Breast epithelium (tissue), 4 donors: ENCODE measurements at places on chromosomes 1 and 21. TPM values are rescaled to one million over a fixed set of nuclear protein-coding genes. Genes with fewer than 3 reads are reported as not detected.

The CR1L gene
- total RNA-seq: not detected

GRCh38 chr21:41167348-41168342, at the start of gene BACE2:
Gene BACE2, plus strand, starts transcription at chr21:41168160. Its CDS starts 104 bp downstream, at chr21:41168264.
- DNase-seq: peak; percentile 77

GRCh38 chr1:36585569-36586548, 103.1 kb upstream of the CSF3R start:
- no peak for DNase-seq

DNA sequence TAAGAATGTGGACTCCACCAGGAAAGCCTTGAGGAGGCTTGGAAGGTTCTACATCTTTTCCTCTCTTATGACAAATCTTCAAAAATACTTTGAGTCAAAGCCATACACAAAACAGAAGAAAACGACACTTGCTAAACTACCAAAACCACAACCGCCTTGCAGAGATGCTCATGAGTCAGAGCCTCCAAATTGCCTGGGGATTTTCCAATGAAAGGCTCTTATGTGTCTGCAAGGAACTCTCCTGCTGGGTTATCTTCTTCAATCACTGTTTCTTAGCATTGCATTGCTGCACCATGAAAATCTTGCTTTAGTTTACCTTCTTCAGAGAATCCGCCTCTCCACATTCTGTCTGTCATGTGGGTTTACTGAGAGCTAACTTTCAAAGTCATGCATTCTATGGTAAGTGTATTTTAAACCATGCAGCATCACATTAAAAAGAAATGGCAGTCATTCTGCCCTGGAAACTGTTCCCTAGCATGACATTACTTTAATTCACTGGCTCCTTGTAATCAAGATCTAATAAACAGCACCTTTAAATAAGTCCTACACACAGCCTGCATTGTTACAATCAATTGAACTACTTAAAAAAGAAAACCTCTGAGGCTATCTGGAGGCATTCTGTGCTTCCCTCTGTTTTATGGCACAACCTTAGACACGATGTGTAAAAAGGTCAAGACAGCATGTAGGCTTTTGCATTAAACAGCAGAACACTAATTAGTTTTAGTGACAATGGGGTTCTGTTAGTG, 210.0 kb upstream of the FOXD3 start:
- no peak for DNase-seq

DNA sequence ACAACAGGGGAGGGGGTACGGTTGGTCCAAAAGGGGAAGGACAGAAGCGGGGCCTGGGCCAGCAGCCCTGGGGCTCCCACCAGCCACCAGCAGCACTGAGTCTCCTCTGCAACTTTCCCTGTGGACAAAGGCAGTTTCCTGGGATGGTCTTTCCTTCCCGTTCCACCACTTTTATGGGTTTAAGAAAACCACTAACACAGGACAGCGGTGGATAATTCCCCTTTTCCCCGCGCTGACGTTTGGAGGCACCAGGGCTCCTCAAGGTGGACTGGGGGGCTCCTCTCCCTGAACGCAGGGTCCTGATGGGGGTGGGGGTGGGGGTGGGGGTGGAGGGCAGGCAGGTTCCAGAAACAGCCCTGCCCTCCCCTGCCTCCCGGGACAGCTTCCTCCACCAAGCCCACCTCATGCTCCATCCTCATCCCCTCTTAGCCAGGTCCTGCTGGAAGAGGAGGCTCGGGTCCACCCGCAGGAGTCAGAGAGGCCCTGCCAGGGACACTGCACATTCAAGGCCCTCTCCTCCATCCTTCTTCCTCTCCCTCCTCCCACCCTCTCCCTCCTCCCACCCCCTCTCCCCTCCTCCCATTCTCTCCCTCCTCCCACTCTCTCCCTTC, 4.8 kb upstream of the COL6A1 start:
- DNase-seq: no peak

The LRRC39 gene
- 1.9 TPM for total RNA-seq

The PRAMEF9 gene
- total RNA-seq: not detected

The OLFML2B gene
- 7.3 TPM for total RNA-seq

- no peak for DNase-seq
These were observed 96.7 kb upstream of the GNG4 start for GRCh38 chr1:235746245-235746644.

- DNase-seq: no peak
These were observed 165.8 kb downstream of the AK5 start for GRCh38 chr1:77447669-77448068.

GRCh38 chr21:14121719-14122118, 89.0 kb downstream of the LIPI start:
- no peak for DNase-seq

DNA sequence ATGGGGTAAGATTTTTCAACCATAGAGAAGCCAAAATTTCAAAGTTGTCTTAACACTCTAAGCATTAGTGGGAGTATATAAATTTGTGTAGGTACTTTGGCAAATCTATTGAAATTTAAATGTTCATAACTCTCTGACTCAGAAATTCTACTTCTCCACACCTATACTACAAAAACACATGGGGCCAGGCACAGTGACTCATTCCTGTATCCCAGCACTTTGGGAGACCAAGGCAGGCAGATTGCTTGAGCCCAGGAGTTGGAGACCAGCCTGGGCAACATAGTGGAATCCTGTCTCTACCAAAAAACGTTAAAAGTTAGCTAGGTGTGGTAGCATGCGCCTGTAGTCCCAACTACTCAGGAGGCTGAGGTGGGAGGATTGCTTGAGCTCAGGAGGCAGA, 41.3 kb upstream of the RAVER2 start:
- no peak for DNase-seq

DNA sequence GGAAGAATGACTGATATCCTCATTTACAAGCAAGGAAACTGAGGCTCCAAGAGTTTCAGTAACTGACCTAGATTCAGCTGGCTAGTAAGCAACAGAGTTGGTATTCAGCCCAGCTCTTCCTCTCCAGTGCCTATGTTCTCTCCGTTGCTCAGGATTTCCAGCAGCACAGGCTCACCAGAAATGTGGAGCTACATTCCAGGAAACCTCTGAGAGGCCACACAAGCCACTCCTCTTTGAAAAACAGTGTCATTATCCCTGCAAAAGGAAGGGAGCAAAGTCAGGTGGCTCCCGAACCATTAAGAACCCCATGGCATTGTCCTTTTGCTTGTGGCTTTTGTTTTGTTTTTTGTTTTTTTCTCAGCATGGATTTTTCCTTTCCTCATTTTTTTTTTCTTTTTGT, 40.6 kb upstream of the DUSP10 start:
- DNase-seq: no peak

DNA sequence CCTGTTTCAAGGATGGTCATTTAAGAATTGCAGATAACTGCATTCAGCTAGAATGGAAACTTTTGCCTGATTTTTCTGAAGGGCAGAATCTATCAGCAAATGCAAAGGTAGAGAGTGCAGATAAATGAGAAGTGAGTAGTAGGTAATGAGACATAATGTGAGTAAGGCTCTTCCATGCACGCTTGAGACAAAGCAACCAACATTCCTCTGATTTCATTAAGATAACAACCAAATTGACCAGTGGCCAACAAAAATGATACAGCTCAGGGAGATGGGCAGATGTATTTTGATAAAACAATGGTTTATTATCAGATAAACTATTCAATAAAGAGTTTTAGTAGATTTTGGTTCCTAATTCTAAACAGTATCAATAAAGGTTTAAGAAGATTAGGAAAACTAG, 404.4 kb upstream of the PBX1 start:
- DNase-seq: no peak

The IGFN1 gene
- total RNA-seq: 1.3 TPM

The RAB25 gene
- not detected for total RNA-seq

The DCDC2B gene
- 0.33 TPM for total RNA-seq

The RHD gene
- total RNA-seq: not detected

The ZNF124 gene
- 54.2 TPM for total RNA-seq

The RCSD1 gene
- total RNA-seq: 11.5 TPM

DNA sequence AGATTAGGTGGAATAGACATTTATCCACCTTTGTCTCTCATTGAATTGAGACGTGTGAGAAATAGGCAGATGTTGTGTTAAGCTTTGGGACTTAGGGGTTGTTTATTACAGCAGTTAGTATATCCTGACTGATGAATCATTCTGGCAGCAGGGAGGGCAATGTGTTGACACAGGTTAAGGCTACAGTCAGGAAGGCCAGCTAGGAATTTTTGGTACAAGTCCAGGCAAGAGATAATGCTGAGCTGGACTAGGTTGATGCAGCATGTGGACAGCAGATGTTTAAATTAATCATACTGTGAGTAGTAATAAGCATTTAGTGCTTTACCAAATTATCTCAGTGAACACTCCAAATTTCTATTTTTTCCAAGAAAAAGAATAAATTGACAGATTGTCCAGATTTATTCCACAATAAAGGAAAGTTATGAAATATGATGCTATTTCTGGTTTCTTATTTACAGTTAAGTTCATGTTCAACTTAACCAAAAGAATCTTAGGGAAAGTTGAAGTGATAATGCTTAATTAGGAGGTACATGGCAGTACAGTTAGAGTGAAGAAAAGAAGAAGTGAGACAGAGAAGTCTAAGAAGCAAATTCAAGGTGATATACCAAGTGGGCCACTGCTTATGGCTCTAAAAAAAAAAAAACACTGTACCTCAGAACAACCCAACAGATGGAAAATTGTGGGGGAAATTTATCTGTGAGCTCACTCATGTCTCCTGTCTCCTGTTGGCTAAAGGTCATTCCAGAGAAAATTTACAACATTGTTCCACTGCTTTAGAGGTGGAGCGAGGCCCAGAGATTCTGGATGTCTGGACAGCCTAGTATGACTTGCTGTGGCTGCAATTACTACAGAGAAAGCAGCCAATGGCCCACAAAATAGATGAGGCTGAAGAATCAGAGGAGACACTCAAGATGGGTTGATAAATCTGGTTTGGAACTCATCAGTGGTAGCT, 102.7 kb upstream of the C21orf91 start:
- DNase-seq: no peak

The LCE1D gene
- not detected for total RNA-seq

- DNase-seq: no peak
These were observed 19.6 kb downstream of the UBE4B start for GRCh38 chr1:10052347-10052746.

DNA sequence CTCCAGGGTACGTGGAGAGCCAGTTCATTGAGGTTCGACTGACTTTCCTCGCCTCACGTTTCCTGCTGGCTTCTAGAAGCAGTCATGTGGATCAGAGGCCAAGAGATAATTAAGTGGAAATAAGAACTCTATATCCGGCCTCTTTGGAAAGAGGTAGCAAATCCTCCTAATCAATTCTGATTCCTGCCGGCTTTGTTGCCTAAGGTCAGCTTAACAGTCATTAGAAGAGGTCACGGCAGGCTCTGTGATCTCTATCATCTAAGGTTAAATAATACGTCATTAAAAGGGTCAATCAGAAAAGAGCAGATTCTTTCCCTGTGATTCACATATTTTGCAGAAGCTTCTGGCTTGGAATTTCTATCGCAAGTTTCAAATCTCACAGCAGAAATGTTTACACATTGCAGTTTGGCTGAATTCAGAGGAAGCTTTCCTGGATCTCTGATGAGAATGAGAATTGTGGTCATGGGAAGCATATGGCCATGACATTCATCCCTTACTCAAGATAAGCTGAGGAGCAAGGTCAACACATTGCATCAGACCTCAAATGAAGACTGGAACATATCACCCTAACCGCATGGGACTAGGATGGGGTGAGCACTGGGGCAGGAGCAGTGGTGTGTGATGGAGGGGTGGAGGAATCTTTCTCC, 189.4 kb downstream of the PBX1 start:
- no peak for DNase-seq

- DNase-seq: no peak
These were observed 89.4 kb downstream of the SDCCAG8 start for GRCh38 chr1:243345205-243345604.

DNA sequence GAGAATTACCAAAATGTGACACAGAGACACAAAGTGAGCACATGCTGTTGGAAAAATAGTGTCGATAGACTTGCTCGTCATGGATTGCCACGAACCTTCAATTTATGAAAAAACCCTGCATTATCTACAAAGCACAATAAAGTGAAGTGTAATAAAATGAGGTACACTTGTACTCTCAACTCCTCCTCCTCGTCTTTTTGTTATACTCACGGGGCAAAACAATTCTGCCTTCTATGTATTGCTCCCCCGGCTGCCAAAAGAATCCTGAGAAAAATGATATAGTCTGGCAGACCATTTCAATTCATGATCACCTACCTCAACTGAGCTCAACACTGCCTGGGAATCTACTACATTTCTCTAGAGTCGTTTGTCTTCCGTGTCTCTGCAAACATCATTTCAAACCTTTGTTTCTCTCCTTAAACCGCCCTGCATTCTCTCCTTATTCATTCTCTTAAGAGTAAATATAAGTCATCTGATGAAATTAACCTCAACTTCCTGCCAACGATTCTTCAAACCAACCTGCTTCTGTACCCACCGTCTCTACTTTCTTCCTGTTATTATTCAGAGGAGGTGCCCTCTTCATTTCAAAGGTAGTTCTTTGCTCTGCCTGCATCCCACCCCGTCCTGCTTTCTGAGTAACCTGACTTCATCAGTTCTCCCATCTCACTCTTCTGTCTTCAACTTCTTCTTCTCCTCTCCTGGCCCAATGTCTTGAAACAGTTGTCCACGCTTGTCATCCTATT, 12.9 kb upstream of the IL19 start:
- no peak for DNase-seq

- DNase-seq: no peak
These were observed 306.4 kb downstream of the HHAT start for GRCh38 chr1:210635108-210635507.

The ABCG1 gene
- 10.6 TPM for total RNA-seq

- DNase-seq: no peak
These were observed 5.2 kb upstream of the SEMA4A start for GRCh38 chr1:156148216-156148615.

- no peak for DNase-seq
These were observed 138.0 kb upstream of the DNAH14 start for GRCh38 chr1:224791362-224791941.

DNA sequence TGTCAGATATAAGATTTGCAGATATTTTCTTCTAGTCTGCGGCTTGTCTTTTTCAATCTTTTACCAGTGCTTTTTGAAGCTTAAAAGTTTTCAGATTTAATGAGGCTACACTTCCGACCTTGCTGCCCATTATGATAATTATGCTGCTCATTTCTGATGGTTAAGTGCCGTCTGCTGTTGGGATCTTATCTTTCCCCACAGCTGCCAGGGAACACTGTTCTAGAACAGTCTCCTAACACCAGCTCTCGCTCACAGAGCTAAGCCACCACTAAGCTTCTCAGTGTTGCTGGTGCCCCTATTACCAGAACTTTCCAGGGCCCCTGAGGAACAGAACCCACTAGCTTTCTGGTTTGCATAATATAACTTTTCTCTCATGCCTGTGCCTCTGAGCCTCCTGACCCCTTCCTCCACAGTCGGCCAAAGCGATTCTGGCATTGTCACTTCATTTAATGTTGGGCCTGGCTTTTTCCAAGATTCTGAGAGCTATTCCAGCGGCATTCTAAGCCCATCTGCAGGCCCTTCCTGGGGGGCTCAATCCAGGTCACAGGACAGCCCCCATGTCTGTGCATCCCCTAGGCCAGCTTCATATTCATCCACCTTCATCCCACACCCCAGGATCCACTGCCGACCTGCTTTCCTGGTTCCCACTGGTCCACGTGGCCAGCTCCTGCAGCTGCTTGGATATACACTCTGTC, 237.0 kb downstream of the PTPRU start:
- no peak for DNase-seq

GRCh38 chr1:29183287-29183686, 1.6 kb upstream of the SRSF4 start:
- no peak for DNase-seq

GRCh38 chr1:209095627-209096595, 487.6 kb upstream of the CAMK1G start:
- no peak for DNase-seq

- no peak for DNase-seq
These were observed 15.5 kb upstream of the PPP1R15B start for GRCh38 chr1:204426971-204427701.

The TTC22 gene
- total RNA-seq: 15.8 TPM

GRCh38 chr1:219965285-219966070, 37.1 kb upstream of the SLC30A10 start:
- DNase-seq: no peak
